ENCODE measurements at places on chromosomes 3 and 15. TPM values are rescaled to one million over a fixed set of nuclear protein-coding genes. Genes with fewer than 3 reads are reported as not detected.

- DNase-seq: no peak
Measured at GRCh38 chr3:4687167-4687566, 194.0 kb downstream of the ITPR1 start.

Gene LRRC28
- total RNA-seq: 6.8 TPM

DNA sequence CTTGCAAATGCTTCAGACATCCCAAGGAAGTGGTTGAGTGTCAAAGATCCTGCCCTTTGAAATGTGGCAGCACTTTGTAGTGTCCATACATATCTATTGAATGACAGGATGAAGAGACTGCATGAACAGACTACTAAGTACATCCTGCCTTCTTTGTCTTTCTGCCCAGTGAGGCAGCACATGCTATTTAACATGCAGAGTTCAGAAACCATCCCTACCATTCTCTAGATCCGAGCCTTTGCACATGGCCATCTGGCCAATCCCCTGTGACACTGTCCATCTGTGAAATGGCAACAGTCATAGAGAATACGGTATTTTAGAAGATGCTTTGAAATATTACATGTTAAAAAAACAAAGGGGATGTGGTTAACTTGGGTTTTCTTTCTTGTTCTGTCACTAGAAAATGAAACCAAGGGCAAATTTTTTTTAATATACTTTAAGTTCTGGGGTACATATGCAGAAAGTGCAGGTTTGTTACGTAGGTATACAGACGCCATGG lies 519.6 kb downstream of the NTRK3 start:
- no peak for DNase-seq

DNA sequence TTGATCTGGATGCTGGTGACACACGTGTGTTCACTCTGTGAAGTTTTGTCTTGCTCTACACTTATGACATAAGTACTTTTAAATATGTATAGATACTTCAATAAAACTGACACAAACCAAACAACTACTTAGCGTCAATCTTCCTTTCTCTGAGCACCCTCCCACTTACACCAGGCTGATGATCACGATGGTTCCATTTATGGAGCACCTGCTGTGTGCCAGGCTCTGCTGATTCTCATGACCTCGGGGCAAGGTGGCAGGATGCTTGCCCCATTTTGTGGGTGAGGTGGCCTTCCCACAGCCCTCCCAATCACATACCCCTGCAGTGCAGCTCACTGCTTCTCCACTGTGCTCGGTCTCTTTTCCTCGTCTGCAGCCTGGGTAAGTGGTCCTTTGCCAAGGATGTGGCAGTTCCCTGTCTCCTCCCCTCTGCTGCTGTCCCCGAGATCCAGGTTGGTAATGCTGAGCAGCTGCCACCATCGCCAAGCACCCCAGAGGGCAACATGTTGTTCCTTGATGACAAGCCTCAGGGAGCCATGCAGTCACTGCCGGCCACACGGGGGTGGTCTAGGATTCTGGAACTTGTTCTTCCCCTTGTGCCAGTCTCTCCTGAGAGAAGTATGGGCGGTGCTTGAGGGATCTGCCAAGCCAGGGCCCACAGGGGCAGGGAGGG lies 20.6 kb upstream of the ADCY5 start:
- DNase-seq: no peak

DNA sequence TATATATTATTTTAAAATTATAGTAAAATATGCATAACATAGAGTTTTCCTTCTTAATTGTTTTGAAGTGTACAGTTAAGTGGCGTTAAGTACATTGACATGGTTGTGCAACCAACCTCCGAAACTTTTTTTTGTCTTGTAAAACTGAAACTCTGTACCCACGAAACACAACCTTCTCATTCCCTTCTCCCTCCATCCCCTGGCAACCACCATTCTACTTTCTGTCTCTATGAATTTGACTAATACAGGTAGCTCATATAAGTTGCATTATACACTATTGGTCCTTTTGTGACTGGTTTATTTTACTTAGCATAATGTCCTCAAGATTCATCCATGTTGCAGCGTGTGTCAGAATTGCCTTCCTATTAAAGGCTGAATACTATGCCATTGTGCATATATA lies 179.4 kb downstream of the SATB1 start:
- no peak for DNase-seq

Gene ERICH6
- total RNA-seq: not detected

Measured in lung microvascular endothelial cell (primary cell).